ENCODE measurements at places on chromosomes 12 and 14. TPM values are rescaled to one million over a fixed set of nuclear protein-coding genes. Genes with fewer than 3 reads are reported as not detected.
A peak's percentile ranks its signal among the peaks of the same experiment; 100 is the strongest.

DNA sequence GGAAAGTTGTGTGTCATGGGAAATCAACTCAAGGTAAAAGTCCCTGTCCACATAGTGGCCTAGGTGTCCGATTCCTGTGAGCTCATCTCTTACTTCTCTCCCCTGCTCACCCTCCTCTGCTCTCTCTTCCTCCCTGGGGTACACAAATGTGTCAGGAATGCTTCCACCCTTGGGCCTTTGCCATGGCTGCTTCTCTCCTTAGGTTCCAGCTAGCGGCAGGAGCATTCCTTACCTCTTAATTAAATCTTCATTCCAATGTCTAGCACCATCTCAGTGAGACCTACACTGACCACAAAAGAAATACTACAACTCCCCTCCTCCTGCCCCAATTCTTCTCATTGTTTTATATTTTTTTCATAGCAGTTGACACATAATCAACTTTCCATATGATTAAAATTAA, 298.6 kb downstream of the PDZRN4 start:
- DNase-seq = no peak

DNA sequence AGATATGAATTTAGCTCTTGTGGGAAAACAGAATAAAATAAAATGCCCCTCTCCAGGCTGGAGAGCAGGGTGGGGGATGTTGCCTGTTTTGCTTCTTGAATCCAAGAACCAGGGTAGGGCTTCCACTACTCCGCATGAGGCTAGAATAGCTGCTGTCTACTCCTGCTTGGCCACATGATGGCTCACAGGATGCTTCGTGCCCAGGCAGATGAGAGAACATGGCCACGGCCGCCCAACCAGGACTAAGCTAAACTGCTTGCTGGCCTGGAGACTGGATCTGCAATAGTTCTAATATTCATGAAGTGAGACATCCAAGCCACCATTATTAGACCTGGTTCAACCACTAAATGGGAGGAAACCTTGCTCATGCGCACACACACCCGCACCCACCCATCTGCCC, 122.2 kb upstream of the METAP2 start:
- no peak for DNase-seq

DNA sequence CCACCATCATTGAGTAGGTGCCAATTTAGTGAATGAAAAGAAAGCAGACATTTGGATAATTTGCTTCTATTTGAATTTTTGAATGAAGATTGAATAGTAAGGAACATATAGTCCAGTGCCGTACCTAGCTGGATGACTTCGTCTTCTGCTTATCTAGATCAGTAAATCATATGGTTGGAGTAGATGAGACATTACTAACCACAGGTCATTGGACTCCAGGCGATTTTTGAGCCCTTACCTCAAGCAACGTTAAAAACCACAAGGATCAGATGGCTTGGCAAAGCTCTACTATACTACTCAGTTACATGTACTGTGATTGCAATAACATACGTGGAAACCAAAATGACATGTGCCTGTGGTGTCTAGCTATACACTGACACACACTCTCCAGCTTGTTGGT, 1.7 kb upstream of the SPATS2 start:
- peak; percentile 83 for DNase-seq

DNA sequence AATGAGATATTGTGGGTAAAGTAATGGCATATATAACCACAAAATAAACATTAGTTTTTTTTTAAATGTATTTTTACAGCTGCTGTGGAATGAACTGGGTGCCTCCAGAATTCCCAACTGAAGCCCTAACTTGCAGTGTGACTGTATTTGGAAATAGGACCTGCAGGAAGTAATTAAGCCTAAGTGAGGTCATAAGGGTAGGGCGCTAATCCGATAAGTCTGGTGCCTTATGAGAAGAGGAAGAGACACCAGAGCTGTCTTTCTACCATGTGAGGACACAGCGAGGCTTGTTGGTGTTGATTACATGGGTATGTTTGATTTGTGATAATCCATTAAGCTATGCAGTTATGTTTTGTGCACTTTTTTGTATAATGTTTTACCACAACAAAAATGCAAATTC, 136.8 kb downstream of the TPH2 start:
- no peak for DNase-seq

DNA sequence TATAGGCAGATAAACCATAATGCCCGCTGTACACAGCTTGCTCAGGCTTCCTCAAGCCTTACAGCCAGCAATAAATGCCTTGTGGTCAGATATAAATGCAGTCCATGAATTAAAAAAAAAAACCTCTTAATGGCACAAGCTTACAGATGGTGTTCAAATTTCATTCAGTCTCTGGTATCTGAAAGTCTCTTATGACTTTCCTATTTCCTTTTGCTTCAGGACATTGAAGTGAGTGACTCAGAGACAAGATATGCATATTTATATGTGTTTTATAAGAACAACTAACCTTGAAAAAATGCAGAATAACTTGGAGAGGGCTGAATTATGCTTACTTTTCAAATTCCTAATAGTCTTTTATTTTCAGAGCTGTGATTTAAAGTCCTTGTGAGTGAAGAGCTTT, 426.9 kb upstream of the MIS18BP1 start:
- DNase-seq = peak; percentile 88

DNA sequence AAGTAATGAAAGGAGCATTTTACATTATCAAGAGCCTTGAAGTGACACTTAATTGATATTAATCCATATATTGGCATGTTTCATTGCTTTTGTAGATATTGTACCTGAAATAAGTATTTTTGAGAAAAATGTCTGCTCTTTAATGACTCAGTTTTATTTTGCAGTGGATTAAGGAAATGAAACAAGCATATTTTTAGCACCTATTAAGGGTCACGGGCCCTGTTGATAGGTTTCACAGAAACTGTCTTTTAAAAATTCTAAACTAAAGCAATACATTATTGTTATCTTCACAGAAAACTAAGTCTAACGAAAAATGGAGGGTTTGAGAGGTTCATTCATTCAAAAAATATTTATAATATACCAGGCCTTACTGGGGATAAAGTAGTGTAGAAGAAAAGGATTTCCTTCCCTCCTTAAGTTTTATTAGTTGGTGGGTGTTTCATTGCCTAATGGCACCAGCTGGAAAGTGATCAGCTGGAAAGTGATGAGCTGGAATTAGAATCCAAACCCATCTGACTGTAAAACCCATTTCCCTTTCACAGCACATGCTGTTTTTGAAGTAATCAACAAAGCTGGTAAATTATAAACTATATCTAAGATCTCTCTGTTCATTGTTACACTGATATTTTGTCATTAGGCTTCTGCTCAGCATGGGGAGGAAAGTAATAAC, 54.2 kb downstream of the PTPRQ start:
- DNase-seq = no peak

DNA sequence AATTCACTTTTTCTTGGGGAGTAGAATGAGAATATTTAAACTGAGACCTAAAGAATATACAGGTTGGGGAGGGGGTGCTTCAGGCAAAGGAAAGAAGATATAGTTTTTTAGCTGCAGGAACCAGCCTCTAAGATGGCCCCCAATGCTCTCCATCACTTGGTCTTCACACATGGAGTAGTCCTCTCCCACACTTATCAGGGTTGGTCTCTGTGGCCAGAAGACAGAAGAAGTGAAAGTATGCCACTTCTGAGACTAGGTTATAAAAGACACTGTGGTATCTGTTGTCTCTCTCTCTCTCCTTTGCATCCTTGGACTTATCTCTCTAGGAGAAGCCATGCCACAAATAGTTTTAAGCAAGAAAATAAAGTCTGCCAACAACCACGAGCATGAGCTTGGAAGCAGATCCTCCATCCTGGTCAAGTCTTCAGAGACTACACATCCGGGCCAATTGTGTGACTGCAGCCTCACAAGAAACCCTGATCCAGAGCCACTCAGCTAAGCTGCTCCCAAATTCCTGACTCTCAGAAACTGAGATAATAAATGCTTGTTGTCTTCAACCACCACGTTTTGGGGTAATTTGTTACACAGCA, 18.0 kb downstream of the PUS7L start:
- DNase-seq = no peak

GRCh38 chr14:93317210-93317874, 15.5 kb downstream of the BTBD7 start:
- no peak for DNase-seq

- DNase-seq = peak; percentile 31
Observed at GRCh38 chr12:91205811-91206210, 23.2 kb upstream of the DCN start.

GRCh38 chr12:42893803-42894202, 304.3 kb upstream of the PRICKLE1 start:
- DNase-seq = no peak

GRCh38 chr12:22683131-22683530, 58.2 kb downstream of the ETNK1 start:
- DNase-seq = no peak

- no peak for DNase-seq
Observed at GRCh38 chr12:22399464-22400180, 65.1 kb upstream of the ST8SIA1 start.

- no peak for DNase-seq
Observed at GRCh38 chr14:75604979-75605851, 26.8 kb downstream of the FLVCR2 start.

DNA sequence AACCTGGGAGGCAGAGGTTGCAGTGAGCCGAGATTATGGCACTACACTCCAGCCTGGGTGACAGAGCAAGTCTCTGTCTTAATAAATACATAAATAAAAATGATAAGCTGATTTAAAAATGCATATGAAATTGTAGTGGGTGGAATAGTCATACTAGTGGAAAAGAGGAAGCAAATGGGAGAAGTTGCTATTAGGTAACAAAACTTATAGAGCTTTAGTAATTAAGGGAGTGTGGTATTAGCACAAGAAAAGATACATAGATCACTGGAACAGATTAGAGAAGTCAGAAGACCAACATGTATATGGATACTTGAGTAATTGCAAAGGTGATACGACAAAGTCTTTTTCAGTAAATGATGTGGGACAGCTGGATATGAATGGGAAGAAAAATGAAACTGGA, 26.5 kb downstream of the TECPR2 start:
- DNase-seq = no peak

- no peak for DNase-seq
Observed at GRCh38 chr12:122872815-122873361, 23.0 kb downstream of the VPS37B start.

DNA sequence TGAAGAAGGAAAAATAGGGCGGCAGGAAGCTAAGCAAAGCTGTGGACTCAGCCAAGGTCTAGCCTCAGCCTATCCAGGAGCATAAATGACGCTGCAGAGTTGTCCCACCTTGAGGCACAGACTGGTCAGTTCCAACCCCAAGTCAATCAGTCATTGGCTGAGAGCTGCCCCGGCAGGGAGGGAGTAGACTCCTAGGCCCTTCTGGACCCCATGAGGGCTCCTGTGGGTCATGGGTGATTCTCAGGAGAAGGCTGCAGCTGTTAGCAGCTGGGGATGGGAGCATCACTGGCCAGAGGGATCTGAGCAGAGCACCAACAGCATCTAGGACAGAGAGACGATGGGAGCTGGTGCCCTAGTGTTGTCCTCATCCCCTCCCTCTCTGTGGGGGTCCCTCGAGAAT, 51.8 kb upstream of the ESRRB start:
- DNase-seq = no peak

GRCh38 chr14:93089521-93090269, 26.0 kb downstream of the ITPK1 start:
- DNase-seq = no peak

DNA sequence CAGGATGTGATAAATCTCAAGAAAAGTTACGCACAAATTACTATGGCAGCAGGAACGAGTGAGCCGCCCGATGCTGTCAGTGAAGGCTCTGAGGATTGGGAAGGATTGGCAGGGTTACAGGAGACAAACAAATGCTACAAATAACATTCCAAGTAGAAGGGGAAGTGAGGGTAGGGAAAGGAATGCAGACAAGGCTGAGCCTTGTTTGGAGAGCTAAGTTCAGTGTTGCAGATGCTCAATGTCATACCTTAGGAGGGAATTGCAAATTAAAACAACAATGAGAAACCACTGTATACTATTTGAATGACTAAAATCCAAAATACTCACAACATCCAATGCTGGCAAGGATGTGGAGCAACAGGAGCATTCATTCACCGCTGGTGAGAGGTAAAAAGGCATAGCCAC, 1.3 kb downstream of the CLEC9A start:
- peak; percentile 95 for DNase-seq

DNA sequence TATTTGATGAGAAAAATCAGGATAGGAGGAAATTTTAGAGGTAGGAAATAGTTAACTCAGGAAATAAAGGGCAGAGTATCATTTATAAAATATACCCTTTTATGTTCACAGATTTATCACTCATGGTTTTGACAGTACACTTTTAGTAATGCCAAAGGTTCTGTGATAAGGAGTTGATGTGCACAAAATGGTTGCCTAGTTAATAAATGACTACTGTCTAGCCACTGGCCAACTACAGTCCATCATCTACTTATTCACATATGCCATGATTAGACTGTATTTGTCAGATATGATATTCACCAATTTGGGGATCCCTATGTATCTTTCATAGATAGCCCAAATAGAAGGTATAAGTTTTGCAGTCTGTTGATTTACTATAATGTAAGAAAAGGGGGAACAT, 19.2 kb upstream of the GXYLT1 start:
- DNase-seq = no peak

DNA sequence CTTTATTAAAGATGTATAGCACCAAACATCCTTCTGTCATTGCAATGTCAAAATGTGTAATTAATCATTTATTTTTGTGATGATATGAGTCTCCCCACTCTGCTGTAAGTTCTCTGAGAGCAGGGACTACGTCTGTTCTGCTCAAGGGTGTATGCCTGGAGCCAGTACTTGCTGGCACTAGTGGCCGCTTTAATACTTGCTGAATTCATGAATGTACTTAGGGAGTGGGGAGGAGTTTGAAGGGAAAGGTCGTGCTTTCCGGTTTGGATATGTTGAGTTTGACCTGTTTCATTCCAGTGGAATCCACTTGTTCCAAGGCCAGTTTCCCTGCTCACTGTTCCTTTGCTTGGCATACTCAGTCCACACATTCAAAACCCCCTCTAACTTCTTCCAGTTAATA, 1.9 kb upstream of the DCAF5 start:
- DNase-seq = no peak

DNA sequence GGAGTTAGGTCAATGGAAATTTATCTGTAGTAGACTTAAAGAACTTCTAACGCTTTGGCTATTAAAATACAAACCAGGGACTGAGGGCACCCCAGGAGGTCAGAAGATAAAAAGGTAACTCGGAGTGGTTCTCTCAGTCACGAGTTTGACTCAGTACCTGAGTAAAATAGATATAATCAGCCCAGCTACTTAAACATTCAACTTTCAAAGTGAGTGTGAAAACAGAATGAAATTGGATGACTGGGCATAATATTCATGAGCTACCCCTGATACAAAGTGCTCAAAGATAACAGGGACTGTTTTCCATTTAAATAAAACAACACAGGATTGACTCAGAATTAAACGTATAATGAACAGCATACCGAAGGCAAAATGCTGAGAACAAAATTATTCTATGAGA, 75.0 kb downstream of the FOXN3 start:
- DNase-seq = no peak

Gene OTOGL
- 0.12 TPM for total RNA-seq

Gene PRICKLE1
- total RNA-seq = 3.7 TPM

Gene FGF6
- not detected for total RNA-seq

Gene DAO
- not detected for total RNA-seq

Gene TMEM179
- total RNA-seq = not detected

Gene SLC17A8
- not detected for total RNA-seq

Gene APOF
- not detected for total RNA-seq

Gene GPRC5D
- total RNA-seq = not detected

Gene CEBPE
- total RNA-seq = not detected

Gene TOGARAM1
- 13.7 TPM for total RNA-seq

Gene KRT3
- not detected for total RNA-seq

Gene CACNA2D4
- total RNA-seq = 0.22 TPM

Gene ARL6IP4
- 158 TPM for total RNA-seq

Gene CLEC9A
- total RNA-seq = not detected

Gene C12orf75
- 1,288 TPM for total RNA-seq
